ENCODE measurements at places on chromosomes 7 and 10.
A peak's percentile ranks its signal among the peaks of the same experiment; 100 is the strongest.

GRCh38 chr10:110691139-110691538 lies 47.0 kb downstream of the RBM20 start:
- no peak for DNase-seq

GRCh38 chr10:98673171-98673782 lies 226.5 kb upstream of the HPS1 start:
- no peak for DNase-seq

- no peak for DNase-seq
These were observed 64.3 kb downstream of the EEPD1 start for GRCh38 chr7:36217211-36217960.

GRCh38 chr7:138374119-138374693 lies 85.9 kb upstream of the TRIM24 start:
- DNase-seq: no peak

DNA sequence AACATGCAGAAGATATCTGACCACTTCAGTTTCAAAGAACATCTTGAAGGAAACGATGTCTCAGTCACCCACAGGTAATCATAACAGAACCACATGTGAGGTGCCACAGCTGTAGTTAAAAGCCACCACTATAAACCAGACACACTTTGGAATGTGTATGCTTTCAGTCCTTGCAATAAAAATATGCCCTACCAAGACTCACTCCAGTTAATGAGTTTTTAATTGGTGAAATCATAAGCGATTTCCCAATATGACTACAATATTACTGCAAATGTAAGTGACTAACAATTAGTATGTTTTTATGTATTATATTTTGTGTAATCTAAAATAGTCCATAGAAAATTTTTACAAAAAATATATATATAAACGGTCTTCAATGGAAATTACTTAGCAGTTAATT lies 428.2 kb downstream of the PARD3 start:
- DNase-seq: no peak

DNA sequence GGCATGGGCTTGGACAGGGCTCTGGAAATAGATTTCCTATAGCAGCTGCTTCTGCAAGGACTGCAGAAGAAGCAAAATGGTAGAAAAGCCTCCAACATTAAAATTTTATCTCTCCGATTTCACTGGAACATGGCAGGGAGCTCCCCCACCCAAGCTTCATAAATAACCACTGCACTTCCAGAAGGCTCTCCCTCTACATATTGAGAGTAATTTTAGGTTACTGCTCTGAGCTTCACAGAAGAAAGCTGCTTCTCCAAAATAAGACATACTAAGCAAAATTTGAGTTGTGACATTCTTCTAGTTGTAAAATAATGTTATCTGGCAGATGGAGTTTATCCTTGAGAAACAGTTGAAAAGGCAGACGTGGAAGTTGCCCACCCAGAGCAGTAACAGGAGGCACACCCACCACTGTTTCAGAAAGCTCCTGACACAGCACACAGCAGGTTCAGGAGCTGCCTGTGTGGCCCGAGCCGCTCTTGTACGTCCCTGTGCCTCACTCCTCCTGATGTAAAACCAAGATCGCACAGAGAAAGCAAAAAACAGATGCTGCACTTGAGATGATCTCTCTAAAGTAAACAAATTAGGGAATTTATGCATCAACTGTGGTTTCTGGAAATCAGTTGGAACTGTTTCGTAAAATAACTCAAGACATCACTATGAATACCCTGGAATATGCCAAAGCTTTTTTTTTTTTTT lies 621.0 kb downstream of the PARD3 start:
- peak; percentile 85 for DNase-seq

DNA sequence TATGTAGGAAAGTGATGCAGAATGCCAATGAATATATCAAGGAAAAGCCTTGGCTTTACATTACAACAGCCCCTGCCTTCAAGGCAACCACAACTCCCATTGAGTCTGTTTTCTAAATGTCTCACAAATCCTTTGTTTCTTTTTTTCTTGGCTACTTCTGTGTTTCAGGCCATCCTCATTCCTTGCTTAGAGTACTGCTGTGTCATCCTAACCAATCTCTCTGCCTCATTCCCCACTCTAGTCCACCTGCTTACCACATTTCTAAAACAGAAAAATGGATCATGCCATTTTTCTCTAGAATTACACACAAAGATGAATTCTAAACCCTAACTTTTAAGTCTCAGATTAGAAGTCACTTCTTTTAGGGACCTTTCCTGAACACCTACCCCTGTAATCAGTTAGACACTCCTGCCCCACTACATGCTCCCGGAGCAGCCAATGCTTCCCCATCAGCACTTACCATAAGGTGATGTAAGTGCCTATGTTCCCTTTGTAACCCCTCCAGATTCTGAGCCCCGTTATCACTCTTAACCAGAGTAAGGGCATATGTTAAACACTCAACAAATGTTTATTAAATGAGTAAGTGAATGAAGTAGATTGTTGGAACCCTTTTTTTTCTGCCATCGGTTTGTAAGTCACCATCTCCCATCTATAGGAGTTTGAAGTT lies 2.8 kb downstream of the BORCS7 start:
- DNase-seq: no peak

DNA sequence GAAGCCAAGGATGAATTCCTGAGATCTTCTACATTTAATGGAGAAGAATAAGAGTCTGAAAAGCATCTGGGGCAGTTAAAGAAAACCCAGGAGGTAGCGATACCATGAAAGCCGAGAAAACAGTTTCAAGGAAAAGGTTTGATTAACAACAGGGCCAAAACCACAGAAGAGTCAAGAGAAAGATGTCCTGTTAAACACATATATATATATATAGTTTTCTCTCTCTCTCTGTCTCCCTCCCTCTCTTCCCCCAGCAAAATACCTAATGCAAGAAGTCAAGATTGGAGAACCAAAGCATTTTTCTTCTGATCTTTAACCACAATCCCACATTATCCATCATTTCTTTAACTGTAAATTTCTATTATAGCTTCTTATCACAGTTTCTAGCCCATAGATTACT lies 261.4 kb downstream of the SNX13 start:
- DNase-seq: no peak

GRCh38 chr7:130096243-130096827 lies 26.0 kb downstream of the KLHDC10 start:
- no peak for DNase-seq

- DNase-seq: no peak
These were observed 65.6 kb downstream of the TWIST1 start for GRCh38 chr7:19051767-19052375.
